Amygdala (tissue), 56 donors: ENCODE measurements at places on chromosomes 3 and 15.

- no peak for DNase-seq
These were observed 17.3 kb upstream of the LRIG1 start for GRCh38 chr3:66518126-66518525.

DNA sequence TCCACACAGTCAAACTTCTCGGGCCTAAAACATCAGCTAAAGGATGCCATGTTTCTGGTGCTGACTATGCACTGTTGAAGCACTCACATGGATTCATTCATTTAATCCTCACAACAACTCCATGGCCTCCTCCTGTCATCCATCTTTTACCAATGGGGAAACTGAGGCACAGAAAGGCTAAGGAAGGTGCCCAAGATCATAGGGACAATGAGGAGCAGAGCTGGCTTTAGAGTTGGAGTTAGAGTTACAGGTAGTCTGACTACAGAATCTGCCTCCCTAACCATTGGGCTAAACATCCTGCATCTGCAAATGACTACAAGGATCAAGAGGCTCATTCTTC, 111.6 kb downstream of the IQSEC1 start:
- DNase-seq = no peak

DNA sequence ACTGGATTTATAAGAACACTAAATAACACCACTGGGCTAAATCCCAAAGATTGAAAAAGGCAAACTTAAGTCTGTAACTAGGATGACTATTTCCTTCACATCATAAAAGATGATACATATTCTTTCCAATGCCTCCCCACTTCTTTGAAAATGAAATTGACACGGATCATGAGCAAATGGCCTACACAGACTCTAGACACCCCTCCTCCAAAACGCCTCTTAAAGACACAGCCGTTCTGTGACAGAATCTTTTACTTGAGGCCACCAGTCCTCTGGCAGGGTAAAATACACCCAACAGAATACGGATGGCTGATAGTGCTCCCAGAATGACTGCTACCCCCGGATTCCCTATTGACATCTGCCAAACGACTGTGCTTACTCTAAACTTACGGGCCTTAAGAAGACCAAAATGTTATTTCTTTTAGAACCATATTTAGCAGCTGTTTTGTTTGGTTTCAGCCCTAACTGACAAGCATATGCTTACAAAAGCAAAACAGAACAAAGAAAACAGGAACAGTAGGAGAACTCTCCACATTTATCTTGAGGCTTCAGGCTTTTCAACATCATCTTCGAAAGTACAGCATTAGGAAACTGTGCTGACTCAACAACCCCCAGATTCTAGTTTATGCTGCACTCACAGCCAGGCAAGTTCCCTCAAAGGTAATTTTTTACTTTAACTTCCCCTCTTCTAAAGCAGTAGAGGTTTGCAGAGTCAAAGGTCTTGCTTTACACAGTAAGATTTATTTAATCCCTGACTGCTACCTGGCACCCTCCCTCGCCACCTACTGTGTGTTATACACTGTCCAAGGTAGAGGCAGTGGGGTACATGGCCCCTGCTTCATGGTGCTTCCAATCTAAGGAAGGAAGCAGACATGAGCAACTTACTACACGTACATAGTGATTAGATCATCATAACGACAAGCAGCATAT, 84.3 kb downstream of the TNIK start:
- DNase-seq = no peak

GRCh38 chr3:23659274-23659673, 146.5 kb upstream of the UBE2E1 start:
- DNase-seq = no peak

GRCh38 chr15:66252685-66253417, 699 bp downstream of the MEGF11 start:
- DNase-seq = no peak

GRCh38 chr3:4083225-4084015, 219.7 kb upstream of the SETMAR start:
- no peak for DNase-seq
